ENCODE measurements at places on chromosomes 7 and 10.

- no peak for DNase-seq
Observed at GRCh38 chr10:43524434-43525247, 49.8 kb downstream of the ZNF239 start.

DNA sequence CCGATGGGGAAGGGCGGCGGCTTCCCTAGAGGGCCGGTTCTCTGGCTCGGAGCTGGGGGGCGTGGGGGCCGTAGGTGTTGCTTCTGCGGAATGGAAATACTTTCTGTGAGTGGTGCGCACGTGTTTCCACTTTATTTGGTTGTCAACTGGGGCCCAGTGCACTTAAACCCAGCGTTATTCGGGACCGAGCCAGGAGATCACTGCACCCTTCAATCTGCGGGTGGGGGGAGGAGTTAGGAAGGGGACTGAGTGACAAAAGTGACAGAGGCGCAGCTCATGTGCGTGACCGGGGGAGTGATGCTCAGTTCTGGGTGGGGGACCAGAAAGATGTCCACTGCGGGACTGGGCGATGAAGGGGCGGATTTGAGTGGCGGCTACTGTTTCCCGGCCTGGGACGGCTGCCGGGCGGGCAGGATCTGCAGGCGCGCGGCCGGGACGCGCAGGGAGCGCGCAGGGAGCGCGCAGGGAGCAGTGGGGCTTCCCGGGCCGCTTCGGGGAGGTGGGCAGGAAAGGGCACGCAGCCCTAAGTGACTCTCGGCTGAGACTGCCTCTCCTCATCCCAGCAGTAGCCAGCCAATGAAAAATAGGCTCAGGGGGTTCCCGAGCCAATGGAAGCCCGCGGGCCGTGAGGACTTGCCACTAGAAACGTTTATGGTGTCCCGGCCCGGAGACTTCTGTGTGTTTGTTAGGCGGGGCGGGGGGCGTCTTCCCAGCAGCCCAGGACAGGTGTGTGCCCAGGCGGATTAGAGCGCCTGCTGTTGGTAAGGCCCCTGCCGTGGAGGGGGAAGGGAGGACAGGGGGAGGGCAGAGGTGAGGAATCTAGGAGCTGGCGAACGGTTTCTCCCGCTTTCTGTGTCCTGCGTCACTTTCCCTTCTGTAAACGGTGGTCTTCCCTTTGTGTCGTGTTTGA lies 54.3 kb upstream of the KDM7A start:
- DNase-seq = peak; percentile 66

GRCh38 chr10:102611514-102612087 lies 32.7 kb upstream of the TRIM8 start:
- DNase-seq = no peak

DNA sequence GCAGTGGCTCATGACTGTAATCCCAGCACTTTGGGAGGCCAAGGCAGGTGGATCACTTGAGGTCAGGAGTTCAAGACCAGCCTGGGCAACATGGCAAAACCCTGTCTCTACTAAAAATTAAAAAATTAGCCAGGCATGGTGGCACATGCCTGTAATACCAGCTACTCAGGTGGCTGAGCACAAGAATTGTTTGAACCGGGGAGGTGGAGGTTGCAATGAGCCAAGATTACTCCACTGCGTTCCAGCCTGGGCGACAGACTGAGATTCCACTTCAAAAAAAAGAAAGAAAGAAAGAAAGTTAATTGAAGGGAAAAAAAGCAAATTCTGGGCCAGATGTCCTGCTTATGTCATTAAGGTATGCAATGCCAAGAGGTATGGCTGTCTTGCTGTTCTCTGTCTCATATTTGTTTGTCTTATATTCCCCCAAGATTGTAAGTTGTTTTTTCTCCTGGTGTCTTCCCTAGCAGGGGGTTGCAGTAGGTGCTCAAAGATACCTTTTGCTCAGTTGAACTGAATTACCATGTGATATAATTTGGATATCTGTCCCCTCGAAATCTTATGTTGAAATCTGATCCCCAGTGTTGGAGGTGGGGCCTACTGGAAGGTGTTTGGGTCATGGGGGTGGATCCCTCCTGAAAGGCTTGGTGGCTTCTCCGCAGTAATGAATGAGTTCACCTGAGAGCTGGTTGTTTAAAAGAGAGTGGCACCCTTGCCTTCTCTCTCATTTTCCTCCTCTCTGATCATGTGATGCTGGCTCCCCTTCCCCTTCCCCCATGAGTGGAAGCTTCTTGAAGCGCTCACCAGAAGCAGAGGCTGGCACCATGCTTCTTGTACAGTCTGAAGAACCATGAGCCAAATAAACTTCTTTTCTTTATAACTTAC lies 60.9 kb downstream of the MYOF start:
- no peak for DNase-seq

DNA sequence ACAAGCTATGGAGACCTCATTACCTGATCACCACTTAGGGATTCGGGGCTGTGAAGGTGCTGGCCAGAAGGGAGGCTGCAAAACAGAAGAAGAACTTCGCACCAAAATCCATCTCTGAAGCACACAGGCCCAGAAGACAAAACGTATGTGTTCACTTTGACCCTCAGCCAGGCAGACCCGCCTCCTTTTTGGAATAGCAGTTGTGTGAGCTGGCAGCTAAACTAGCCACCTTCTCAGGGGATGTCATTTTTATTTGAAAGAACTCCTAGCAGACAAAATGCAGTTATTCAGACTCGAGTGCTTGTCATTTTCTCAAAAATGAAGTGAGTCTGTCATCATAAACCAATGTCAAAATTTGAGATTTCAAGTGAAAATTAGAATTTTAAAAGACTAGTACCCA lies 71.7 kb downstream of the TNS3 start:
- DNase-seq = no peak

All from stimulated activated CD4-positive, alpha-beta T cell treated with anti-CD3 and anti-CD28 coated beads, TNF-alpha, amount 100 ng/mL, for 24 hours (primary cell).